Uterus (tissue), 4 donors: ENCODE measurements at places on chromosomes 5 and 9.

- H3K36me3 ChIP-seq: no peaks in the 10 kb centered on the region
- no peaks in the 10 kb centered on the region for H3K27me3 ChIP-seq
- H3K4me3 ChIP-seq: no peak overlapping the region
- H3K27ac ChIP-seq: no peak overlapping the region
- H3K4me1 ChIP-seq: no peaks in the 10 kb centered on the region
These were observed 84.9 kb upstream of the PTGER4 start for GRCh38 chr5:40594811-40595210.

GRCh38 chr5:141913560-141914198 lies 10.0 kb upstream of the DELE1 start:
- H3K27ac ChIP-seq: peak overlapping the region; percentile 49
- no peaks in the 10 kb centered on the region for H3K4me1 ChIP-seq
- DNase-seq: no peak
- peak overlapping the region; percentile 21 for H3K4me3 ChIP-seq

DNA sequence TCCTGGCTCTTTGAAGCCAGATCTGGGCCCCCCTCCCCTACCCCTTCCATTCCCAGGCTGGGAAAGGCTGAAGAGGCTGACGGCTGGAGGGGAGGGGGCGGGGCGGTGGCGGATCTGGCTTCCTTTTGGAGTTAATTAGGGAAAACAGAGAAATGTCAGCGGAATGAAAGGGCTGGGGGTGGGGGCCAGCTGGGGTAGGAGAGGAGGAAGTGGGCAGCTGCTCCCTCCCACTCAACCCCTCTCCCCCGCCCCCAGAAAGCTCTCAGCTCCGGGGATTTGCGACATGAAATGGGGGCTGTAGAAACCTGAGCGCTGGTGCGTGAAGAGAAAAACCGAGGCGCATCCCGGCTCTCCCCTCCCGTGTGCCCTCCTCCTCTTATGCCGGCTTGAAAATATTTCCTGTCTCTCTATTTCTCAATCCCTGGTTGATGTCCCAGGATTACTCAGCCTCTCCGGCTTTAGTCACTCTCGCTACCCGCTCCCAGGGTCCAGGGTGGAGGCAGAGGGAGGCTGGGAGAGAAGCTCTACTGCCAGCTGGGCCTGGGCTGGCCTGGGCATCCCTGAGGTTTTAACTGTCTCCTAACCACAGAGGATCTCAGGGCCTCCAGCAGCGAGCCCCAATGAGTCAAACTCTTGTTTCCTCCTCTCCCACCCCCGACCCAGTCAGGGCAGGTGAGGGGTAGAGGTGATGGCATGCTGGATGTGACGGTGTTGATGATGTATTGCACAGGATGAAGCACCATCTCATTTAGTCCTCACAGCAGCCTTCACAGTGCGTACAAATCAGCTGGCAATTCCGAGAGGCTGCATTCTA lies 20.1 kb downstream of the PCDHGC5 start:
- no peaks in the 10 kb centered on the region for H3K27me3 ChIP-seq
- no peaks in the 10 kb centered on the region for H3K36me3 ChIP-seq
- H3K27ac ChIP-seq: peak overlapping the region; percentile 98

- H3K4me3 ChIP-seq: no peak overlapping the region
- H3K27ac ChIP-seq: no peak overlapping the region
- no peaks in the 10 kb centered on the region for H3K27me3 ChIP-seq
- H3K4me1 ChIP-seq: no peaks in the 10 kb centered on the region
- DNase-seq: no peak
- H3K36me3 ChIP-seq: no peaks in the 10 kb centered on the region
These were observed 66.2 kb downstream of the SMC5 start for GRCh38 chr9:70324963-70325362.
